ENCODE measurements at places on chromosomes 6 and 20. TPM values are rescaled to one million over a fixed set of nuclear protein-coding genes. Genes with fewer than 3 reads are reported as not detected.

GRCh38 chr6:84172574-84172973 lies 54.9 kb downstream of the CEP162 start:
- DNase-seq, result no peak
- no peaks in the 10 kb centered on the region for H3K36me3 ChIP-seq
- H3K4me3 ChIP-seq, result no peak overlapping the region
- no peak overlapping the region for H3K27ac ChIP-seq

DNA sequence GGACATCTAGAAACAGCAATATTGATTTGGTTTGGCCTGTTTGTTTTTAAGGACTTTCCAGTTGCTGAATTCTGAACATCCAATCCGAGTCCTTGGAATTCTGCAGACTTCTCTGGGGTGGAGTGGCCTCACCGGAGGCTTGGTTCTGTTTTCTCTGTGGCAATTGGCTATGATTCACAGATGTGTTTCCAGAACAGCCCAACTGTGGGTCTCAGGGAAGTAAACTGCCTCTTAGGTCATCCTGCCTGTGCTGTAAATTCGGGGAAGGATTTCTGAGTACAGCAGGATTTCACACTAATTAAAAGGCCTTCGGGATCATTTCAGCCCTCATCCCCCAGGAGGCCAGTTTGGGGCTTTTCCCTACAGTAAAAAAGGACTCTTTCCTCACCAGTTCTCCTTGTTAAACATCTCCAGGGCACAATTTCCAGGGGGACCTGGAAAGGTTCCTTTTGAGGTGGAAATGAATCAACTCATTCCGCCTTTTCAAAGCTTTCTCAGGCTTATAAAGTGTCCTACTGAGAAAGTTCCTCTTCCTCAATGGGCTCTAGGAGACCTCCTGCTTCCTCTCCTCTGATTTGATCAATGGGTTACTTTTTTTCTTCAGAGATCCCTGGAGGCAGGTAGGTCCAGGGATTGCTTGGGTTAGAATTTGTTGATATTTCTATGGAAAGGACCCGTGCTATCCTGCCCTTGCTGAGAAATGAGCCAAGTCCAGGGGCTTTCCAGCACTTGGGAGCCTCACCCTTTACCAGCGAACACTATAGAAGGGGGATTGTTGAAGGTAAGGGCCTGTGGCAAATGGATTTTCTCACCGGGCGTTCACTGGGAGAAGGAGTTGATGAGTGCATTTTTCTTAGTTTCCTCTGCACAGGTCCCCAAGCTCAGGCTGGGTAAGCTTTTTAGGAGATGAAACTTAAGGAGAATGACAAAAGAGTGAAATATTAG lies 114.6 kb downstream of the CLIC5 start:
- no peak overlapping the region for H3K27ac ChIP-seq
- H3K36me3 ChIP-seq, result no peaks in the 10 kb centered on the region
- DNase-seq, result no peak
- no peaks in the 10 kb centered on the region for H3K4me1 ChIP-seq

DNA sequence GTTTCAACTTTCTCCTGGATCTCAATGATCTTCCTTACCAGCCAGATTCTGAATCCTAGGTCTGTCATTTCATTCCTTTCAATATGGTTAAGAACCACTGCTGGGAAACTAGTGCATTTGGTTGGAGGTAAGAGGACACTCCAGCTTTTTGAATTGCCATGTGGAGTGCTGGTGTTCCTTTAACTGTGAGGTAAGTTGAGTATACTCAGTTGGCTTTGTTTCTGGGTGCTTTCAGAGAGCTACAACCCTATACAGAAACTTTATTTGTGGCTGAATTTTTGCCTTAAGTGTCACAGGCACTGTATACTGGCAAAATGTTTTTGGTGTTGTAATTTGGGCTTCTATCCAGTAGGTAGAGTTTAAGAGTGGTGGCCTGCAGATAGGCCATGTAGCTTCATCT lies 175.8 kb downstream of the TBC1D32 start:
- DNase-seq, result no peak
- no peaks in the 10 kb centered on the region for H3K36me3 ChIP-seq
- no peaks in the 10 kb centered on the region for H3K27me3 ChIP-seq
- no peak overlapping the region for H3K27ac ChIP-seq

KCNK15 gene
- 3.0 TPM for total RNA-seq

GRCh38 chr20:25178563-25179438 lies 16.7 kb upstream of the ENTPD6 start:
- H3K4me1 ChIP-seq, result peaks cover 34% of the 10 kb centered on the region
- H3K27ac ChIP-seq, result peak overlapping the region; percentile 52
- no peaks in the 10 kb centered on the region for H3K36me3 ChIP-seq
- peak; percentile 99 for DNase-seq
- no peaks in the 10 kb centered on the region for H3K27me3 ChIP-seq
- peak overlapping the region; percentile 21 for H3K4me3 ChIP-seq

DNA sequence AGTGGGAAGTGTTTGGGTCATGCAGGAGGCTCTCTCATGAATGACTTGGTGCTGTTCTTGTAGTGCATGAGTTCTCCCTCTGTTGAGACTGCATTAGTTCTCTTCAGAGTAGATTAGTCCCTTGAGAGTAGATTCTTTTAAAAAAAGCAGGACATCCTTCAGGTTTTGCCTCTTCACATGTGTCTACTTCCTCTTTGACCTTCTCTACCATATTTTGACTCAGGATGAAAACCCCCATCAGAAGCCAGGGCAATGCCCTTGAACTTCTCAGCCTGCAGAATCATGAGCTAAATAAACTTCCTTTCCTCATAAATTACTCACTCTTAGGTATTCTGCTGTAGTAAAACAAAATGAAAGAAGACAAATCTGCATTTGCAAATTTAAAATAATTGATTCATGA lies 170.3 kb downstream of the CD109 start:
- no peak for DNase-seq
- H3K36me3 ChIP-seq, result no peaks in the 10 kb centered on the region
- H3K27ac ChIP-seq, result no peak overlapping the region
- H3K4me3 ChIP-seq, result no peak overlapping the region

DNA sequence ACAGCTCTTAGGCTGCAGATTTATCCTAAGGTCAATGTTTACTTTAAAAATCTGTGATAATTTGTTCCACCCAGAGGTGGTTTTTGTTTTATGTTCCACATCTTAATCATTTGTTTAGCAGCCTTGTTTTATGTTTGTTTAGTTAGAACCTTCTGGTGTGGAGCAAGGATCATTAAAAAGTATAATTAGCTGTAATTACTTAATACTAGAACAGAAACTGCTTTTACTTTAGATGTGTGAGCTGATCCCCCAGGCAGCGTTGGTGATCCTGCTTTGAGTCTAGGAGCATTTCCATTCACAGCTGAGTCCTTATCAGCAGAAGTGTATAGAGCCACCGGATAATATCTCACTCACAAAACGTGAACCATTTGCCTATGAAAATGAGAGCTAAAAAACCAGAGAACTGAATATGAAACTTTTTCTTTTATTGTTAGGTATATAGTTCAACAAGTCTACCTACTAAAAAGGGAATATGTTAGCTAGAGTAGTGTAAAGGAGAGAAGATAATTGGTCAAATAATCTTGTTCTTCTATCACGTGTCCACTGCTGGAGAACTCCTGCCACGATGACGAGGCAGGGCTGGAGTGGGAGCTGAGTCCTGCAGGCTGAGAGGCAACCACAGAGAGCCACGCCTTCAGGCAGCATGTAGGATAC lies 78.5 kb downstream of the TRMT11 start:
- no peak for DNase-seq
- H3K36me3 ChIP-seq, result no peaks in the 10 kb centered on the region
- no peaks in the 10 kb centered on the region for H3K4me1 ChIP-seq
- no peak overlapping the region for H3K27ac ChIP-seq
- H3K27me3 ChIP-seq, result no peaks in the 10 kb centered on the region
- no peak overlapping the region for H3K4me3 ChIP-seq

- no peaks in the 10 kb centered on the region for H3K36me3 ChIP-seq
- no peak overlapping the region for H3K27ac ChIP-seq
- H3K4me3 ChIP-seq, result no peak overlapping the region
- H3K4me1 ChIP-seq, result no peaks in the 10 kb centered on the region
Observed at GRCh38 chr20:8788831-8789230, 280.1 kb upstream of the PLCB4 start.

SLC35A1 gene
- total RNA-seq, result 9.9 TPM

SLC22A1 gene
- total RNA-seq, result 10.2 TPM

DNA sequence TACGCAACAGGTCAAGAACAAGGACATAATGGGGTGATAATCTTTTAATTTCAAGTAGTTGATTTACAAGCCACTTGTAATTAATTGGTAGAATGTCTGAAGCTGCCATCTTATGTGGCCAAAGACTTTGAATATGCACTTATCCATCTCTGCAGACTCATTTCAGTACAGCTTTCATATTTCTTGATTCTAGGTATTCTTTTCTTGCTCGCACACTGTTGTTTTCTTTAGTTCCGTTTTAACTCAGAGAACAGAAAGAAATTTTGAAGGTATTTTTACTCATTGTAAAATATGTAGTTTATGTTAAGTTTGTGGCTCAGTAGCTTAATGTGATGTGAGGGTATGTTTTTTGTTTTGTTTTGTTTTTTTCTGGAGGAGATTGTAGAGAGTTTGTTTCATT lies 73.9 kb downstream of the UBR2 start:
- DNase-seq, result no peak
- H3K4me3 ChIP-seq, result no peak overlapping the region
- no peaks in the 10 kb centered on the region for H3K4me1 ChIP-seq
- H3K36me3 ChIP-seq, result peaks cover 31% of the 10 kb centered on the region
- H3K27me3 ChIP-seq, result no peaks in the 10 kb centered on the region
- H3K27ac ChIP-seq, result no peak overlapping the region

C2 gene
- total RNA-seq, result 1.1 TPM

- H3K36me3 ChIP-seq, result no peaks in the 10 kb centered on the region
- no peaks in the 10 kb centered on the region for H3K4me1 ChIP-seq
- peak; percentile 15 for DNase-seq
- H3K27ac ChIP-seq, result no peak overlapping the region
- no peak overlapping the region for H3K4me3 ChIP-seq
Observed at GRCh38 chr20:4585104-4585753, 136.5 kb upstream of the PRND start.

DNA sequence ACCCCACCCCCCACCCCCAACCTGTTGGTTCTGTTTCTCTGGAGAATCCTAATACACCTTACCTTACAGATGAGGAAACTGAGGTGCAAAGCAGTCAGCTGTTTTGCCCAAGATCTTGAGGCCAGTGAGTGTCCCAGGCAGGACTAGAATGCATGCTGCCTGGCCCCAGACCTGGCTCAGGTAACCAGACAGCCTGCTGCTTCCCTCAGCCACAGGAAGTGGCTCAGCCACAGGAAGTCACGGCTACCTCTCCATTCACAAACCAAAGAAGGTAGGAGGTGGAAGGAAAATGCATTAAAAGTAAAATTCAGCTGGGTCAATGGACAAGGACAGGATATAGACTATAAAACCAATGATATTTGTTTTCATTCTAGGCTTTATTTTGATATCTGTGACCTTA lies 517.6 kb downstream of the CD83 start:
- no peaks in the 10 kb centered on the region for H3K27me3 ChIP-seq
- no peak overlapping the region for H3K4me3 ChIP-seq
- peaks cover 23% of the 10 kb centered on the region for H3K4me1 ChIP-seq
- no peak for DNase-seq
- no peaks in the 10 kb centered on the region for H3K36me3 ChIP-seq

DNA sequence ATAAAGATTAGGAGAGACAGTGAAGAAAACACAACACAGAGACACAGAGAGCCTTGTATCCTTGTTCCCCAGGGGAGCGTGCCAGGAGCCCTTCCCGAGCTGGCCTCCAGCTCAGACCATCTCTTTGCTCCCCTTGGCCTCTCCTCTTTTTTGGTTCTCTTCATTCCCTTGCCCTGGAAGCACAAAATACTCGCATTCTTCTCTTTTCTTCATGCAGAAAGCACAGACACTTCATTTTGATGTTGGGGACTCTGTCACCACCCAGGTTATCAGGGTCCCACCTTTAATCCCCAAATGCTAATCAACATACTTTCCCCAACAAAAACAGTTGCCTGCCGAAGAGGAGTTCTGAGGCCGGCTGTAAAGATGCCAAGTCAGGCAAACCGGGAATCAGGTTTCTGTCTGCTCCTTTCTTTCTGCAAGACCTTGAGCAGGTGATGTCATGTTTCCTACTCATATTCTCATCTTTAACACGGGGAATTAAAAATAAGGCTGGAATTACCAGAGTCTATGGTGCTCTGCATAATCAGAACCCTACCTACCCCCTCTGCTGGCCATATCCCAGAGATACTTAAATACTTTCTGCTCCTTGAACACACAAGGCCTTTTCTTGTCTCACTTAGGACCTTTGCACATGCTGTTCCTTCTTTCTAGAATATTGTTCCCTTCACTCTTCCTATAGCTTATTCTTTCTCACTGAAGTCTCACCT lies 21.7 kb downstream of the TGM6 start:
- 0 out of 2 replicates have a peak, but pooled peaks cover 5% of the 10 kb centered on the region for H3K27me3 ChIP-seq
- no peak overlapping the region for H3K4me3 ChIP-seq
- no peaks in the 10 kb centered on the region for H3K36me3 ChIP-seq

- no peaks in the 10 kb centered on the region for H3K36me3 ChIP-seq
- no peak for DNase-seq
- H3K4me1 ChIP-seq, result peaks cover 21% of the 10 kb centered on the region
- H3K27ac ChIP-seq, result 0 out of 2 replicates have a peak overlapping the region, but pooled peaks have one; percentile 22
- peak overlapping the region; percentile 28 for H3K4me3 ChIP-seq
Observed at GRCh38 chr6:17116117-17116440, 14.2 kb downstream of the STMND1 start.

GRCh38 chr20:16209357-16209756 lies 363.9 kb downstream of the KIF16B start:
- no peaks in the 10 kb centered on the region for H3K36me3 ChIP-seq
- no peak for DNase-seq
- peaks cover 4% of the 10 kb centered on the region for H3K4me1 ChIP-seq
- H3K27ac ChIP-seq, result no peak overlapping the region
- no peak overlapping the region for H3K4me3 ChIP-seq

GRCh38 chr6:15506066-15506465 lies 156.8 kb downstream of the DTNBP1 start:
- no peaks in the 10 kb centered on the region for H3K27me3 ChIP-seq
- peaks cover 3% of the 10 kb centered on the region for H3K36me3 ChIP-seq
- H3K4me1 ChIP-seq, result peaks cover 15% of the 10 kb centered on the region
- H3K27ac ChIP-seq, result no peak overlapping the region
- DNase-seq, result no peak
- no peak overlapping the region for H3K4me3 ChIP-seq

- peaks cover 18% of the 10 kb centered on the region for H3K4me1 ChIP-seq
- H3K4me3 ChIP-seq, result peak within 1 kb of the TSS; percentile 71
- H3K36me3 ChIP-seq, result no peaks in the 10 kb centered on the region
- H3K27ac ChIP-seq, result peak within 1 kb of the TSS; percentile 0
- peak; percentile 93 for DNase-seq
Observed at GRCh38 chr6:111873178-111874024, at the start of gene FYN. TSS of gene FYN (minus strand) at chr6:111873452. CDS start at chr6:111720051, 153,401 bp downstream.

DNA sequence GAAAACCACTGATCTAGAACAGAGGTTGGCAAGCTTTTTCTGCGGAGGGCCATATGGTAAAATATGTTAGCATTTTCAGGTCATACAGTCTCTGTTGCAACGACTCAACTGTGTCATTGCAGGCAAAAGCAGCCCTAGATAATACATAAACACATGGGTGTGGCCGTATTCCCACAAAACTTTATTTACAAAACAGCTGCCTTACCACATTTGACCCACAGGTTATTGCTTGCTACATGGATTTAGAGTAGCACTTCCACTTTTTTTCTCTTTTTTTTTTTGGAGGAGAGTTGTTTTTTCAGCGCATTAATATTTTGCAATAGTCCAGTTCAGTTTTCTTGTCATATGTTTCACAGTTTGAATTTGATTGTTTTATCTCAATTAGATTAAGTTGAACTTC lies 2.5 kb upstream of the IGF2R start:
- H3K4me1 ChIP-seq, result peaks cover 37% of the 10 kb centered on the region
- H3K36me3 ChIP-seq, result no peaks in the 10 kb centered on the region
- no peak overlapping the region for H3K27ac ChIP-seq
- no peak for DNase-seq
- H3K4me3 ChIP-seq, result no peak overlapping the region

- H3K36me3 ChIP-seq, result no peaks in the 10 kb centered on the region
- DNase-seq, result no peak
- no peak overlapping the region for H3K27ac ChIP-seq
Observed at GRCh38 chr6:125750692-125751333, 1.4 kb downstream of the HEY2 start.
